Hematopoietic multipotent progenitor cell treated with erythropoietin and hydrocortisone succinate and interleukin-3 and kit ligand, for 17 days (in vitro differentiated cells): ENCODE measurements at places on chromosomes 11 and 22.

DNA sequence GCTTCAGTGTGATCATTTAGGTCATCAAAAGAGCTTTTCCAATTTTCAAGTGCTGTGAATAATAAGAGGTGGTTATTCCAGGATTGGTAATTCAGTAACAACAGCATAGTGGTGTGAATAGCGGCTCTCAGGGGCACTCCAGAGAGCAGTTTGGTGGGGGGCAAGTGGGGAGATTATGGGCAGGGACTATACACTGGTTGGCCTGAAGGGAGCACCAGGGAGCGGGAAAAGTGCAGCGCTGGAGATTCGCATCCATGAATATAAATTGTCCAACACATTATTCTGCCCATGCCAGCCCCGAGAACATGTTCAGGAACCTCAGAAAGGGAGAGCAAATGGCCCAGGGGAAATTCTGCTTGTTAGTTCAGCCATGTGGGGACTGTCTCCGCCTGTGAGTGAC lies 37.9 kb downstream of the OR6Q1 start:
- no peak for DNase-seq

- no peak for DNase-seq
Observed at GRCh38 chr11:65903068-65903481, 2.9 kb upstream of the FOSL1 start.

GRCh38 chr22:40599731-40600130 lies 36.8 kb downstream of the MRTFA start:
- no peak for DNase-seq

GRCh38 chr11:128483211-128483788 lies 104.1 kb downstream of the ETS1 start:
- DNase-seq: no peak

DNA sequence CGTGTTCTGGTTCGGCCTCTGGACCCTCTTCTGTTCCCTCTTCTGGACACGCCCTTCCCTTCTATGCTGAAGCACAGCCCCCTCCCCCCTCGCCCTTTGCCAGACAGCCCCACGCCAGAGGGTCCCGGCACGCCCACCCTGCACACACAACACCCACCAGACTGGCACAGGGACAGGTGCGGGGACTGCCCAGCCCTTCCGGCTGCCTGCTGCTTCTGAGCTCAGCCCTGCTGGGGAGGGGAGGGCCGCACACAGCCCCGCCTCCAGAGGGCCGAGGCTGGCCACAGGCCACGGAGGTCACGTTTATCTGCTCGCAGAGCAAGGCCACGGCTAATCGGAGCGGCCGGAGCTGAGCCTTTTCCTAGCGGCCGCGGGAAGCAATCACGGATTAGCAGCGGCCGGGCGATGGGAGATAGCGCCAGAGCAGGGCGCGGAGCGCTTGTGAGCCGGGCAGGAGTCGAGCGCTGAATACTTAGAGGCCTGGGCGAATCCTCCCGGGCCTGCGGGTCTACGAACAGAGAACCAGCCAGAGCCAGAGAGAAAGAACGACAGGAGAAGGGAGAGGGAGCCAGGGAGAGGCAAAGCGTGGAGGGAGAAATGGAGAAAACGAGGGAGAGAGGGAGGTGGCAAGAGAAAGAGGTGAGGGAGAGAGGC lies 21.5 kb downstream of the OTUB1 start:
- DNase-seq: no peak

DNA sequence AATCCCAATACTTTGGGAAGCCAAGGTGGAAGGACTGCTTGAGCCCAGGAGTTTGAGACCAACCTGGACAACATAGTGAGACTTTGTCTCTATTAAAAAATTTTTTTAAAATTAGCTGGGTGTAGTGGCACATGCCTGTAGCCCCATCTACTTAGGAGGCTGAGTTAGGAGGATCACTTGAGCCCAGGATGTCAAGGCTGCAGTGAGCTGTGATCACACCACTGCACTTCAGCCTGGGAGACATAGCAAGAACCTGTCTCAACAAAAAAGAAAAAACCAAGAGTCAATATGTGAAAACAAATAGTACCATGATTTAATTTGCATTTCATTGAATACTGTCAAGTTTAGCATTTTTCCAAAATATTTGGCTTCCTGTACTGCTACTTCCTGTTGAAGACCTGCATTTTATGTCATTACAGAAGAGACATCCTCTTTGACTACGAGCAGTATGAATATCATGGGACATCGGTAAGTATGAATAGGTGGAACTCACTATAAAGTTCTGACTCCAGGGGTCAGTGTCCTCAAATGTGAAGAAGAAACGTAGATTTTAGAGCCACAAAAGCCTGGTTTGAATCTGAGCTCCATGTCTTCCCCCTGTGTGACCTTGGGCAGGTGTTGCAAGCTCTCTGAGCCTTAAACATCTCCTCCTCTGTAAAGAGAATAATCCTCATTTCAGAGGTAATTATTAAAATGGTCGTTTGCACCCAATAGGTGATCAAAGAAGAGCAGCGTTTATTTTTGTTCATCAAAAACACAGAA lies 16.0 kb downstream of the CDC45 start:
- DNase-seq: no peak

GRCh38 chr11:14150878-14151277 lies 188.4 kb downstream of the SPON1 start:
- DNase-seq: no peak

- peak; percentile 54 for DNase-seq
Observed at GRCh38 chr11:35142481-35143075, 3.6 kb downstream of the CD44 start.

- DNase-seq: no peak
Observed at GRCh38 chr11:58963551-58964104, 24.3 kb downstream of the GLYATL1 start.

DNA sequence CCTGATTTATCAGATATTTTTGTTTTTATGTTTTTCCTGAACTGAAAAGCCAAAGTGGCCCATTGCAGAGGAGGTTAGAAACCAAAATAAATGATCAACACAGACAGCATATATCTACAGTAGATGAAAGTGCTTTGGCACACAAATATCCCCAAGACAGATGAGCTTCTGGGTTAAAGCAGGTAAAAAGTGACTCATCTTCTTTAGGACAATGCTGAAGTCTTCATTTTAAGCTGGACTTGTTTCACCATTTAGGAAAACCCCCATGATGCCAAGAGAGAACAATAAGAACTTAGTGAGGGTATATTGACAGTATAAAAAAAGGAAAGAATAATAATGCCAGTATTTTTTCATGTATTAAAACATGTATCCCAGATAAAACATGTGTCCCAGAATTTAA lies 100.8 kb upstream of the OR9G4 start:
- no peak for DNase-seq

- DNase-seq: no peak
Observed at GRCh38 chr11:75341612-75342011, 9.8 kb downstream of the ARRB1 start.

GRCh38 chr11:33891714-33892327 lies at the start of gene LMO2:
Gene LMO2, minus strand, starts transcription at chr11:33892076. Its CDS starts 22,360 bp downstream, at chr11:33869716.
- DNase-seq: peak; percentile 71

DNA sequence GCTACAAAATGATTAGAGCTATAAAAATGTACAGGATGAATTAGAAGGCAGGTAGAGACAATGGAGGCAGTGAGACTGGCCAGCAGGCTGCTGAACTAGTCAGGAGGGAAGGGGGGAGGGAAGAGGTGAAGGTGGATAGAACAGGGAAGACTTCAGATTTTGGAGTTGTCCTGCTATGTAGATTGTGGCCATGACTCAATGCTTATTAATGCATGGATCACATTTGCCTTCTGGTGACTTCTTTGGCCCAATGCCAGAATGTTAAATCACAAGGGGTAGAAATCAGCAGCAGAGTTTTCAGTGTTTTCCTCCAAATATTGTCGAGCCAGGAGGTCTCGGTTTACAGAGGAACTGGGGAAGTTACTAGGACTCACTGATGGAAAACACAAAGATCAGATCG lies 346.6 kb downstream of the AASDHPPT start:
- DNase-seq: no peak

GRCh38 chr11:78111298-78111697 lies 28.1 kb downstream of the ALG8 start:
- no peak for DNase-seq

GRCh38 chr22:31363885-31364465 lies 17.8 kb upstream of the PATZ1 start:
- DNase-seq: no peak

DNA sequence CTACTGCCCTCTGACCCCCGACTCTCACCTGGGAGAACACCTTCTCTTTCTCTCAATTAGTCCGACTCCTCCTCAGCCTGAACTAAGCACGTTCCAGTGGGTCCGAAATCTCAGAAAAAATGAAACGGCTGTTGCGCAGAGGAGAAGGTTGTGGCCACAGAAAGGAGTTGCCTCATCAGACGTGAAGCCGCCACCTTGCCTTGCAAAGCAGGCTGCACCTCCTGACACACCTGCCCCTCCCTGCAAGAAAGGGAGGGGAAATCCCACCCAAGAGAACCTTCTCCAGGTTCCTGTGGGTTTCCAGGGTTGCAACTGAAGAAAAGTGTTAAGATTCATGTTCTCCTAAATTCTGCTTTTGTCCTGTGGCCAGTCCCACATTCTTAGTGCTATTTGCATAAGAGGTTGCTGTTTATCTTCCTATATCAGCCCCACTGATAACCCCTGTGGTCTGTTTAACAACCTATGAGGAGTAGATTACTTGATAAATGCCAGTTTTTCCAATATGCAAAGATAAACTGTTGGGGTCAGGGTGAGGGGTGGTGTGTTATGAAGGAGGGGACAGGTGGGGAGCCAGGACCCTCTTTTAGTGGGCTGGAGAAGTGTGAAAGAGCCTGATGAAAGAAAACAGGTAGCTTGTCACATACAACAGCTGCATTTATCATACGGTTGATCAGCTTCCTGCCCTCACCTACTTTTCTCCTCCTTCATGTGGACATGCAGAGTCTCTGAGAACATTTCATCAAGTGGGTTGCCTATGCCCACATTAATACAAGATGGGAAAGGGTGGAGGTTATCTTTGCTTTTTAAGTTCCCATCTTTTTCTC lies 18.2 kb downstream of the ZBTB16 start:
- DNase-seq: no peak

DNA sequence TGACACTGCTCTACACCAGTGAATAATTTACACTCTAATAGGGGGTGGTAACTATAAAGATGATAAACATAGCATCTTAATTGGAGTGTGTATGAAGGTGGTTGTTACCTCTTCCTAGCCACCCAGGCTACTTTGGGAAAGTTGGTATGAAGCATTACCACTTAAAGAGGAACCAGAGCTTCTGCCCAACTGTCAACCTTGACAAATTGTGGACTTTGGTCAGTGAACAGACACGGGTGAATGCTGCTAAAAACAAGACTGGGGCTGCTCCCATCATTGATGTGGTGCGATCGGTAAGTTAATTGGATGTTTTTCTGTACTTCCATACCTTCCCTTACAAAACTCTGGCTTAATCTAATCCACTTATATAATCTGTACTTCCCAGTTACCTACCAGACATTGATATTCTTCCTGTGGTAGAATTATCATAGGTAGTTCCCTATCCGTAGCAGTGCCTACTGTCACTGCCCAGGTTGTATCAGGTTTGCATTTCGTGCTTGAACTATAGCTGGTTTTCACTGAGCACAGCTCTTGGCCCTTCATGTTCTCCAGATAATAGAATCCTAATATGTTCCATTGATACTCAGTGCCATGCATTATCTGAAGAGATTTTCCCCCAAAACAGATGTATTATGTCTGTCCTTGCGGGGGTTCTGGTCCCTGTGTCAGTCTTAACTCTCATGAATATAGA lies 2.2 kb downstream of the RPL27A start:
- no peak for DNase-seq

GRCh38 chr11:122656631-122657101 lies 1.1 kb downstream of the UBASH3B start:
- DNase-seq: no peak

GRCh38 chr11:1224491-1225385 lies 1.9 kb downstream of the MUC5B start:
- no peak for DNase-seq

- DNase-seq: no peak
Observed at GRCh38 chr11:128488471-128488870, 98.9 kb downstream of the ETS1 start.

DNA sequence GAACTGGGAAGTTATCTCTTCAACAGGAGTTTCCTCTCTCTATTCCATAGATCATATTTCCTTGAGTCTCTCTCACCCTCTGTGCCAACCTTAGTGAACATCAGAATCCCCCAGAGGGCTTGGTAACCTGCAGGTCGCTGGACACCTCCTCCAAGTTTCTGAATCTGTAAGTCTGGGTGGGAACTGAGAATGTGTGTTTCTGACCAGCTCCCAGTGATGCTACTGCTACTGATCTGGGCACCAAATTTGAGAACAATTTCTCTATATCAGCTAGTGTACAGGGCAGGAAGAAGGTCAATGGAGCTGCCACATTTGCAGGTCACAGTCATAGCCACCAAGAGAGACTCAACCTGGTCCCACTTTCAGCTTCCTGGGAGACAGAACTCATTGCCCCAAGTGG lies 62.9 kb downstream of the RCN1 start:
- DNase-seq: no peak

DNA sequence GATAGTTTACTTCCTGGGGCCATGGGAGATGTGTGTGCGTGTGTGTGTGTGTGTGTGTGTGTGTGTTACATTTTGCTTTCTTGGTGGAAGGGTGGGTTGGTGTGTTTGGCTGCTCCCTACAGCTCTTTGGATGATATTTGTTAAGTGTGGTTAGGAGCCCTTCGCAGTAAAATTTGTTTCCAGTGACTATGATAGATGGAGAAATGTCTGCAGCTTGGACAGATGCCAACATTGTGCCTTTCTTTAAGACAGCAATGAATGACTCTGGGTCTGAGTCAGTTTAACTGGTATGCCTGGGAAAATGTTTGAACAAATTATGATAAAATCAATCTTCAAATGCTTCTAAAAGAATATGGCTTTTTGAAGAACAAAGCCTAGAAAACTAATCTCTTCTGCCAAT lies 102.7 kb upstream of the TRPC6 start:
- DNase-seq: no peak

DNA sequence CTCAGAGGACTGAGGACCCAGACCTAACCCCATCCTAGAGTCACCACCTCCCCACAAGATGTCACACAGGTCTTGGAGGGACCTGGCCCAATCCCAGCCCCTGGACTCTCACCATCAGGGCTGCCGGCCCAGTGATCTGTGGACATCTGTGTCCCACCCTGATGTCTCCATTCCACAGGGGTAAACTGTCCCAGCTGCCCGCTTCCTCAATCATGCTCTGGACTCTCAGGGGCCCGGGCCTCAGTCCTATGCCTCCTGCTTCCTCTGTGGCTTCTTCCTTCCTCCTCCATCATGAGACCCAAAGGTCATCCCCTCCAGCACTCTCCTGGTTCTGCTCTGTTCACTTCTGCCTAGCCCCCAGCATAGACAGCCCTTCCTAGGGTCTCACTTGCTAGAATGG lies 32.2 kb downstream of the ARAP1 start:
- no peak for DNase-seq

- DNase-seq: no peak
Observed at GRCh38 chr22:19566279-19567156, 42.3 kb upstream of the CLDN5 start.
